HuH-7 (cell line): ENCODE measurements at places on chromosomes 2 and 18.

DNA sequence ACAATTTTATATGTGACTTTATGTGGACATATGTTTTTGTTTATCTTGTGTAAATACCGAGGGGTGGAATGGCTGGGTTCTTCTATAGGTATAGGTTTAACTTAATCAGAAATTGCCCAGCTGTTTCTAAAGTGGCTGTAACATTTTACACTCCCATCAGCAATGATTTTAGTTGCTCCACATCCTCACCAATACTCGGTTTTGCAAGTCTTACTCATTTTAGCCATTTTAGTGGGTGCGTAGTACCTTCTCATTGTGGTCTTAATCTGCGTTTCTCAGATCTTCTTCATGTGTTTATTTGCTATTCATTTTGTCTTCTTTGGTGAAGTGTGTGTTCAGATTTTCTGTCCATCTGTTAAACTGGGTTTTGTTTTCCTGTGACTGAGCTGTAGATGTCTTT is 95.4 kb upstream of the BCL2L11 start:
- DNase-seq, result no peak

DNA sequence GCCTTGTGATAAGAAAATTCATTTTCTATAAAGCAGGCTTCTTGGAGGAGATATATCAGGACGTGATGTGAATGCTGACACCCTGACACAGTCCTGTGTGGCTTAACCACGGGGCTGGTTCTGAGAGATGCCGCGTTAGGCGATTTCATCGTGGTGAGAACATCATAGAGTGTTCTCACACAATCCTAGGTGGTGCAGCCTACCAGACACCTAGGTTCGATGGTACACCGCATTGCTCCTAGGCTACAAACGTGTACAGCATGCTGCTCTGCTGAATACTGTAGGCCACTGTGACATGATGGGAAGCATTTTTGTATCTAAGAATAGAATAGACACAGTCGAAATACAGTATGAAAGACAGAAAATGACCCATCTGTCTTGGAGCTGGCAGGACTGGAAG is 82.5 kb downstream of the TNFRSF11A start:
- DNase-seq, result no peak

GRCh38 chr2:117956036-117956796 is 57.7 kb downstream of the CCDC93 start:
- DNase-seq, result no peak

GRCh38 chr2:2328848-2329247 is 2.2 kb downstream of the MYT1L start:
- DNase-seq, result peak; percentile 1

- DNase-seq, result no peak
These were observed 658.6 kb upstream of the FANCL start for GRCh38 chr2:58899692-58900091.

- no peak for DNase-seq
These were observed 61.7 kb downstream of the PDCL3 start for GRCh38 chr2:100624536-100624935.

- DNase-seq, result no peak
These were observed 97.2 kb downstream of the TDRD15 start for GRCh38 chr2:21220930-21221329.

- no peak for DNase-seq
These were observed 2.3 kb downstream of the ASAP2 start for GRCh38 chr2:9208875-9209274.

DNA sequence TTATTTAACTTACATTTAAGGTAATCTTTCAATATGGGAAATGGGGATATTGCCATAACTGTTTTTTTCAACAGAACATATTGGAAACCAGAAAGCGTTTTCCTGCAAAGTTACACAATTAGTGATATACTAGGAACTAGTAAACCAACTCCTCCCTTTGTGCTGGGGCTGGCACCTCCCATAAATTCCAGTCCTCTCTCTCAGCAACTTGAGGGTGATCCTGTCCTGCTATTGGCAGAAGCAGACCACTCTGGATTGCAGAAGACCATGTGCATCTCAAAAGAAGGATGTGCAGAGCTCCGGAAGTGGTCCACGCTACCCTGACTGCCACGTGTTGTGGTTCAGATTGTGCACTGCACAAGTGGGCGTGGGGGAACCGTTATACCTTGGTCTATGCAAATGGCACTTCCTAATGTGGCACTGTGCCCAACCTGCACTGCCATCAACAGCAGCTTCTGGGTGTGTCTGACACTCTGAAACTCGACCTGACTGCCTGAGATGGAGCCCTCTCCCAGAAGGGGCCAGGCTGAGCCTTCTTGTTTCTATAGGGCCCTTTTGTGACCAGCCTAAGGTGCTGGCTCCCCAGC is 219.2 kb downstream of the ZNF516 start:
- no peak for DNase-seq

- DNase-seq, result no peak
These were observed 1109.7 kb downstream of the SOCS6 start for GRCh38 chr18:71398531-71398930.

- no peak for DNase-seq
These were observed 167.9 kb downstream of the FBXO15 start for GRCh38 chr18:73979742-73980141.

- DNase-seq, result no peak
These were observed 182.6 kb downstream of the GRB14 start for GRCh38 chr2:164438490-164439205.

- DNase-seq, result no peak
These were observed 25.9 kb downstream of the TMSB10 start for GRCh38 chr2:84931384-84931821.

GRCh38 chr2:229501051-229501794 is 213.1 kb downstream of the DNER start:
- no peak for DNase-seq

DNA sequence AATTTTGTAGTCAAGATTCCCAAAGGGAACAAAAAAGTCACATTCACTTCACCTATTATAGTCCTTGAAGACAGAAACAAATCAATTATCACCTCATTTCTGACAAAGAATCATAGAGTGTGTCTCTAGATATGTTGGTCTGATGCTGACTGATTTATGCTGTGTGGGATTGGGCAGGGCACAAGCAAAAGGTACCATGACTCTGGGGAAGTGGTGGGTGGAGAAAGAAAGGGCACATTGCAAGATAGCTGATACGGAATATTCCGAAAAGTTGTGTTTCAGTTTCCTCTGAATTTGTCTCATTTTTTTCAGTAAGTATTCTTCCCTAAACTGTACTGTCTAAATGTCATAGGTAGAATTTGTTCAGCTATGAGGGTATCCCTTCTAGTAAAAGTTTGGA is 268.0 kb downstream of the MREG start:
- DNase-seq, result no peak

DNA sequence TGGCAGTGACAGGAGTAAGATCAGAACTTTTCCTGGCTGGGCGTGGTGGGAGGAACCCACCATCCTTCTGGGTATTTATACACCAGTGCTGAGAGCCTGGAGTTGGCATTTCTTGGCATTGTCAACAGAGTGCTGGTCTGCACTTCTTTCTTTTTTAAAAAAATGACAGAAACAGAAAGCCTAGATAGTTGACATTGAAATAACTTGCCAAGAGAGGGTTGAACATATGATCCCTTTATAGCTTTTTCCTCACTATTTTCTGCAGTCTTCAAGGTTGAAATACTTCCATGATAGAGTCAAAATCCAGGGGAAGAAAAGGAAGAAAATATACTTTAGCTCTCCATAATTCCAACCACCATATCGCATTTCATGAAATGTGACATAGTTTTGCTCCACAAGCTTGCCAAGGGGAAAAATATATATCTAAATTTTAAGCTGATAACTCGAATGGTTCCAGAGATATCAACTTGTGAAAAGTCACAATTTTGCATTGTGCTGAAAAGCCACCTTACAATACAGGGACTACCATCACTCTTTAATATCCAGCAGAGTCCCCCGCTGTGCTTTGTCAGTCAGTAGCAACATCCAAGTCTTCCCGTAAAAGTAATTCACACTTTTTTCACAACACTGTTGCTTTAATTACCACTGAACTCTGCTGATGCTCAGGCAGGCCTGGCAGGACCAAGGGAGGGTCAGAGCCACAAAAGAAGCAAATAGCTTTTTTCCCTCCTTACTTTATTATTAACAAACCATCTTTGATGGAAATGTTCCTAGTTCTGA is 764.9 kb upstream of the FANCL start:
- DNase-seq, result no peak

DNA sequence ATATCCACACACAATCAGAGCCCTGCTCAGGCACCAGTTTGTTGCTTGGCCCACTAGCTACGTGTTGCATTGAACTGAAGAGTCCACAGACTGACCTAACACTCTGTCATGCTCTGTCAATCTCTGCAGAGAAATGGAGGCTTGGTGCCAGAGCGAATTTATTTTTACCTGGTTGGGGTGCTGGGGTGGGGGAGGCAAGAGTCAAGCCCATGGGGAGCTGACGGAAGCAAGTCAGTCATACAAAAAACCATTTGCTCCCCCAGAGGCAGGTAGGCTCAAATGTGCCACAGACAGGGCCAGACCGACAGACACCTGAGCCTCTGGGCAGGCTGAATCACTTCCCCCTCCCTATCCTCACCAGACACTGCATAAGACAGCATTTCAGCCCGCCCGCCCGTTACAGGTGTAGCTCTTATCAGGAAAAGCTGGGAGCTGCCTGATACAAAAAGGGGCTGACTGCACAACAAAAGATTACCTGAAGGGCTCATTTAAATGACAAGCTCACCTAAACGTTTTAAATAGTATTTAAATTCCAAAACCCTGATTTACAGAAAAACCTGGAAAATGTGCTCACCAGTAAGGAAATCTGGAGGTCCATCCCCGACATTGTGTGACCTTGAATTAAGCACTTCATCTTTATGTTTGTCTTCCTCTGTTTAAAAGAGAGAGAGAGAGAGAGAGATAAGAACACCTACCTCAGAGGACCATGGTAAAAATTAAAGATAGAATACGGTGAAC is 2.1 kb upstream of the PCBP1 start:
- DNase-seq, result peak; percentile 50
